ENCODE measurements at places on chromosomes 12 and 14. TPM values are rescaled to one million over a fixed set of nuclear protein-coding genes. Genes with fewer than 3 reads are reported as not detected.

The HOTAIR gene
- 5.7 TPM for total RNA-seq

The RASAL1 gene
- not detected for total RNA-seq

The CFAP73 gene
- total RNA-seq: not detected

The NTS gene
- total RNA-seq: 34.0 TPM

The RPGRIP1 gene
- not detected for total RNA-seq

The BRI3BP gene
- total RNA-seq: 8.9 TPM

The EFS gene
- 1.8 TPM for total RNA-seq

The MYL2 gene
- total RNA-seq: not detected

The OGFOD2 gene
- total RNA-seq: 10.1 TPM

The RIC8B gene
- total RNA-seq: 12.8 TPM

The LRP1-AS gene
- total RNA-seq: not detected

The RNASE1 gene
- total RNA-seq: 0.30 TPM

The MORN3 gene
- 0.30 TPM for total RNA-seq

The SLC25A21 gene
- 0.89 TPM for total RNA-seq
